ENCODE measurements at places on chromosomes 6 and 20.

GRCh38 chr6:125718109-125718508, 31.3 kb upstream of the HEY2 start:
- no peak for DNase-seq

DNA sequence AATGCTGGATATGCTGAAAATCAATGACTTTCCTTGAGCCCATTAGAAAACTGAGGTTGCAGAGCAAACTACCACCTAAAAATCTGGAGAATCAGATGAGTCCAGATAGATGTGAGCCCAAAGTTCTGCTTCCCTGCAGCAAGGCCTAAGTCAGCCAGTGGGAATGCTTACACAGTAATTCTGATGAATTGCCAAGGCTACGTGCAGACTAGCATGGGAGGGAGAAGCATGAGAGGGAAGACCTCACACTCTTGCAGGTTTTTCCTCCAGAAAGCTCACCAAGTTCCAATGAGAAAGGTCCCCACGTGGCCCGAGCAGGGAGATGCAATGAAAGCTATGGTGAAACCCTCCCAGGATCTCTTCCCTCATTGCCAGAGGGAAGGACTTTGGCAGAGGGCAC, 104.8 kb upstream of the SIRPA start:
- no peak for DNase-seq

- no peak for DNase-seq
Measured at GRCh38 chr6:113642714-113643406, 214.3 kb upstream of the MARCKS start.

DNA sequence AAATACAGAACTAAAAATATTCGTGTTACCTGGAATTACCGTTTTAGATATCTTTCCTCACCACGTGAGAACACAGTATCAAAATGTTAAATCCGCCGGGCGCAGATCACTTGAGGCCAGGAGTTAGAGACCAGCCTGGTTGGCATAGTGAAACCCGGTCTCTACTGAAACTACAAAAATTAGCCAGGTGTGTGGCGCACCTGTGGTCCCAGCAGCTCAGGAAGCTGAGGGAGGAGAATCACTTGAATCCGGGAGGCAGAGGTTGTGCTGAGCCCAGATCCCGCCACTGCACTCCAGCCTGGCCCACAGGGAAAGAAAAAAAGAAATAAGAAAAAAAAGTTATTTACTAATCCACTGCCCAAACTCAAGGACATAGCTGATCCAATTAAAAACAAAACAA, 4.8 kb upstream of the DDX43 start:
- DNase-seq = no peak

- no peak for DNase-seq
Measured at GRCh38 chr6:138671351-138671750, 102.2 kb upstream of the CCDC28A start.

DNA sequence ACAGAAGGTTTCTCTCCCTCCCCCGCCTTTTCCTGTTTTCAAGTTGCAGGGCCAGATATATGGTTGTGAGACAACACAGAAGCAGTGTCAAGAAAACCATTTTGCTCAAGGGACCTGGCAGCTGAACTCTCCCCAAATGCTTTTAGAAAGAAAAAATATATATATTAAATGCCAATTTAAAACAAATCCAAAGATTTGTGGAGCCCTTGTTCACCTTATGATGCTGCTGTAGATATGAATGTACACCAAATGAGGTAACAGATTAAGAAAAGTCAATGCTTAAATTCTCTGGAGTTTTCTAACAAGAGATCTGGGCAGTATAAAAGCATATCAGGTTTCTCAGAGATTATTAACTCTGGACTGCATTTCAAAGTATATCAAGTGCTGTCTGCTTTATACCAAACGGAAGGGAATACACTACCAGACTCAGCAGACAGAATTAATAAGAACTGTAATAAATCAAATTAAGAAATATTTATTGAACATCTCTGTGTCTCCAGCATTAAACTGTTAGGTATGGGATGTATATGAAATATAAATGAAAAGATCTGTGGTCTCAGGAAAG, 357.5 kb downstream of the HDGFL1 start:
- no peak for DNase-seq

GRCh38 chr20:39302312-39302711, 340.2 kb downstream of the DHX35 start:
- DNase-seq = no peak

GRCh38 chr20:62080249-62080990, 14.7 kb upstream of the TAF4 start:
- no peak for DNase-seq

DNA sequence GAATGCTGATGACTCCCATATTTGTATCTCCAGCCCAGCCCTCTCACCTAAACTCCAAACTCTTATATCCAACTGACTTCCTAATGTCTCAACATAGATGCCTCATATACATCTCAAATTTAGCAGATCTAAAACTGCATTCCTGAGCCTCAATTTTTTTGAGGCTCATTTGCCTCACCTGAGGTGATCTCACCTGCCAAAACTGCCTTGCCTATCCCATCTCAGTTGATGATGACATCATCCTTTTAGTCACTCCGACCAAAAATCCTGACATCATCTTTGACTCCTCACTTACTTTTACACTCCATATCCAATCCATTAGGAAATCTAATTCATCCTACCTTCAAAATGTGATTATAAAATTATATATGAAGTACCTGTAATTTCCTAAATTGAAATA, 25.6 kb upstream of the SLPI start:
- no peak for DNase-seq

DNA sequence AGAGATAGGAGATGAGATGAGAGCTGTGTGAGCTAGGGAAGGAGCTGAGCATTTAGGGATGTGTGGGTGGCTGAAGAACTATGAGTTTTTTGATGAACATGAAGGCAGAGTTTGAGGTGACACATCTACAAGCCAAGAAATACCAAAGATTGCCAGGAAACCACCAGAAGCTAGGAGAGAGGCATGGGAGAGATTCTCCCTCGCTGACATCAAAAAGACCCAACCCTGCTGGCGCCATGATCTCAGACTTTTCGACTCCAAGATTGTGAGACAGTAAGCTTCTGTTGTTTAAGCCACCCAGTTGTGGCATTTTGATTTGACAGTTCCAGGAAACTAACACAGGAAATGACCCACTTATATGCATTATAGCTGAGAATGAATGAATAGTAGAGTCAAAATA, 790.9 kb downstream of the TFAP2A start:
- peak; percentile 17 for DNase-seq

DNA sequence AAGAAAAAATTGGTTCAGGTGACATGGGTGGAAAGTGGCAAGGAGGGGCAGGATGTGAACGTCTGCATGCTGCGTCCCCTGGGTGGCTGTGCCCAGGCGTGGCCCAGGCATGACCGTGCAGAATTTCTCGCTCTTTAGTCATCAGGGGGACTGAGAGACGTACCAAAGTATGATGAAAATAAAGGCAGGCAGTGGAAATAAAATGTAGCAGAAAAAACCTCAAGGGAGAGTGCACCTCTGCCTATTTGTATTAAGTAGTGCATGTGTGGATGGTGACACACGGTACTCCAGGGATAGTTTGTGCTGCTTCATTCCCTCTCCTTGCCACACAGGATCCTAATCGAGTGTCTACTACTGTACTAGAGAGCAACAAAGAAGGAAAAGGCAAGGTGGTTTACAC, 81.1 kb downstream of the ATP9A start:
- peak; percentile 69 for DNase-seq

- DNase-seq = no peak
Measured at GRCh38 chr6:28349344-28349891, 329 bp upstream of the ZKSCAN3 start.

DNA sequence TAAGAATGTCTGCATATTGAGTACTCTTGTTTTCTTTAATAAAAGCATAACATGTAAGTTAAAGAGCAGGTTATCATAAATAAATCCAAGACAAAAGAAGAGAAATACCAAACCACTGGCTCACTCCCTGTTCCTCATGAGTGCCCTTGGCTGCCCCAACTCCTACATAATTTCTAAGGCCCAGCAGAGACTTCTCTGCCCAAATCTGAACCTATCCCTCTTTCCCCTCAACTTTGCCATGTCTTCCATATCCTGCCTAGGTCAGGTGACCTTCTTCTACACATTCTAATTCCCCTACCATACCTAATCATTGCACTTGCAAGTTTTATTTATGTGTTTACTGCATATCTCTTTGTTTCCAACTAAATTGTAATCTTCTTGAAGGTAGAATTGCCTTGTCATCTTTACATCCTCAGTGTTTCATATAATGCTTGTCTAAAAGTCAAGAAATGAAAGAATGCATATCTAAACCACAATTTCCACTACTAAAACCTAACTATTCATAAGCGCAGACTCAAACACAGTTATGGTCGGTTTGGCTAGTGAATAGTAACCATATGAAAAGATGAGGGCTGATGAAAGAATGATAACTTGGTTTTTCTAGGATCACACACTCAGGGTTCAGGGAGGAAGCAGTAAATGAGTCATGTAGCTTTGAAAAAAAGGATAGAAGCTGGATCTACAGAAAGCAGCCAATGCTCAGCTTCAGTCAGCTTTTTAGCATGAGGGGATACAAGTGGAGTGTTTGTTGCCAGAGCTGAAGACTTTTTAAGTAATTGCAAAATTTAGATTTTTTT, 53.3 kb upstream of the EYA4 start:
- peak; percentile 36 for DNase-seq

Measured in iris pigment epithelial cell (primary cell).